ENCODE measurements at places on chromosomes 4 and X.
A peak's percentile ranks its signal among the peaks of the same experiment; 100 is the strongest.

GRCh38 chr4:184651899-184652298, 2.4 kb downstream of the PRIMPOL start:
- peak overlapping the region; percentile 66 for H3K4me3 ChIP-seq
- DNase-seq, result no peak
- H3K4me1 ChIP-seq, result peaks cover 31% of the 10 kb centered on the region
- H3K27me3 ChIP-seq, result no peaks in the 10 kb centered on the region
- no peak overlapping the region for H3K27ac ChIP-seq
- no peaks in the 10 kb centered on the region for H3K36me3 ChIP-seq

GRCh38 chrX:30627818-30628652, 25.2 kb upstream of the GK start:
- peaks cover 15% of the 10 kb centered on the region for H3K4me1 ChIP-seq
- H3K4me3 ChIP-seq, result no peak overlapping the region
- H3K27me3 ChIP-seq, result no peaks in the 10 kb centered on the region
- peak overlapping the region; percentile 19 for H3K27ac ChIP-seq
- no peak for DNase-seq

- H3K36me3 ChIP-seq, result peaks cover 4% of the 10 kb centered on the region
- no peaks in the 10 kb centered on the region for H3K27me3 ChIP-seq
- H3K27ac ChIP-seq, result no peak overlapping the region
These were observed 29.9 kb downstream of the TBL1X start for GRCh38 chrX:9494771-9495170.

DNA sequence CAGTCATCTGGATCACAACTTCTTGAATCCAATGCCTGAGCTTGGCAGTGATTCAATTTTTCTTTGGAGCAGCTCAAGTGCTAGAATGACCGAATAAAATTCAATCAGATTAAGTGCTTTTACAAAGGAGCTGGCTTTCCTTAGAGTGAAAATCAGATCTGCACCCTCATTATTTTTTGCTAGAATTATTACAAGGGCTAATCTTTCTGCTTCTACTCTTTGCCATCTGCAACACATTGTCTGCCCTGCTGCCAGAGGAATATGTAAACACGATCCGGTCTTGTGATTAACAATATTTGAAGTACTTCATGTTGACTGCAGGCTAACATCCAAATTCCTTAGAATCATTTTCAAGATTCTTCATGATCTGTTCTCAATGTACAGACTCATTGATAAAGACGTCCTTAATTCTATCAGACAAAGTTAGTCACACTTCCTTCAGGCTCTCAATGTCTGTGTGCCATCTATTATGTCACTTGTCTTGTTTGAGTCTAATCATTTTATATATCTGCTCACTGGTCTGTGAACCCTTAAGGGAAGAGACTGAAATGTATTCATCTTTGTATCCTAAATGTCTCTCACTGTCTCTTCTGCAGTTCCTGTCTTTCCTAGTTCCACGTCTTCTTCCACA, 531.2 kb downstream of the GALNTL6 start:
- peaks cover 2% of the 10 kb centered on the region for H3K36me3 ChIP-seq
- no peaks in the 10 kb centered on the region for H3K27me3 ChIP-seq
- no peaks in the 10 kb centered on the region for H3K4me1 ChIP-seq
- no peak overlapping the region for H3K27ac ChIP-seq

- peaks cover 3% of the 10 kb centered on the region for H3K36me3 ChIP-seq
- no peak overlapping the region for H3K27ac ChIP-seq
- H3K4me1 ChIP-seq, result peaks cover 3% of the 10 kb centered on the region
- H3K4me3 ChIP-seq, result no peak overlapping the region
- DNase-seq, result no peak
- no peaks in the 10 kb centered on the region for H3K27me3 ChIP-seq
These were observed 83.8 kb downstream of the STOX2 start for GRCh38 chr4:183988874-183989273.

DNA sequence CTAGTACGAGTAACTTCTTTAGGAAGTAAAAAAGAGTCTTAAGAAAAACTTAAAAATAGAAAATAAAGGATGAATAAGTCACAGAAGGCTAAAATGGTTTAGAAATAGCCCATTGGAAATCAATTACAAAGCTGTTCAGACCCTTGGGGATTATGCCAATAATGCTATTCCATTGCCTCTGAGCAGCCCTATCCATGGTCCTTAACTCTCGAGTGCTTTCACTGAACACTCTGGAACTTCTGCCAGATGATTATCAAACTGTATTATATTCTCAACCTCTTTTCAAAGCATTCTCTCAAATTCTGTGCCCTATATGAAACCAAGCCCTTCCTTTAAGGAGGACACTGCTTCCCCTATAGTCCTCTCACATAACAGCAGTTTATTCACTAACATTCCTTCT, 17.0 kb downstream of the SLC9B1 start:
- peaks cover 3% of the 10 kb centered on the region for H3K36me3 ChIP-seq
- no peaks in the 10 kb centered on the region for H3K4me1 ChIP-seq
- DNase-seq, result no peak
- H3K27ac ChIP-seq, result no peak overlapping the region

GRCh38 chrX:103453655-103454054, 65.6 kb downstream of the RAB40A start:
- no peak overlapping the region for H3K4me3 ChIP-seq
- peaks cover 29% of the 10 kb centered on the region for H3K36me3 ChIP-seq
- no peaks in the 10 kb centered on the region for H3K4me1 ChIP-seq
- DNase-seq, result no peak

DNA sequence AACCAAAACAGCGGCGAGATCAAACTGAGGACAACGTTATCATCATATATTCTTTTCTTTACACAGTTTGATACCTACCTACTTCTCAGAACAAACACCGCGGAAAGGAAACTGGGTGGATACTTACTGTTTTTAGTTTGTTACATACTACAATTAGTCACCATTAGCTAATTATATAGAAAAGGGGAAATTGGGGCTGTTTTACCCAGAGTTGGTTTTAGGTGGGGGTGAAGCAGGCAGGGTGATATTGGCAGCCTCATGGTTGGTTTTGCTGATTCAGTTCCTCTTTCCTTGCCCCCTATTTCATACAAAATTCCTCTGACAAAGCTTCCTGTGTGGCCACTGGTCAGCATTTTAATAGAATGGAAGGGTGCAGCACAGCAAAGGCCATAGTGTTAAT, 77.8 kb downstream of the SORBS2 start:
- H3K27ac ChIP-seq, result no peak overlapping the region
- peaks cover 9% of the 10 kb centered on the region for H3K36me3 ChIP-seq
- peaks cover 49% of the 10 kb centered on the region for H3K4me1 ChIP-seq
- DNase-seq, result no peak
- H3K4me3 ChIP-seq, result no peak overlapping the region
- no peaks in the 10 kb centered on the region for H3K27me3 ChIP-seq

- peaks cover 32% of the 10 kb centered on the region for H3K4me1 ChIP-seq
- no peak overlapping the region for H3K27ac ChIP-seq
- no peaks in the 10 kb centered on the region for H3K27me3 ChIP-seq
- no peak for DNase-seq
- no peak overlapping the region for H3K4me3 ChIP-seq
- peaks cover 6% of the 10 kb centered on the region for H3K36me3 ChIP-seq
These were observed 38.3 kb downstream of the NSG1 start for GRCh38 chr4:4425119-4425690.

DNA sequence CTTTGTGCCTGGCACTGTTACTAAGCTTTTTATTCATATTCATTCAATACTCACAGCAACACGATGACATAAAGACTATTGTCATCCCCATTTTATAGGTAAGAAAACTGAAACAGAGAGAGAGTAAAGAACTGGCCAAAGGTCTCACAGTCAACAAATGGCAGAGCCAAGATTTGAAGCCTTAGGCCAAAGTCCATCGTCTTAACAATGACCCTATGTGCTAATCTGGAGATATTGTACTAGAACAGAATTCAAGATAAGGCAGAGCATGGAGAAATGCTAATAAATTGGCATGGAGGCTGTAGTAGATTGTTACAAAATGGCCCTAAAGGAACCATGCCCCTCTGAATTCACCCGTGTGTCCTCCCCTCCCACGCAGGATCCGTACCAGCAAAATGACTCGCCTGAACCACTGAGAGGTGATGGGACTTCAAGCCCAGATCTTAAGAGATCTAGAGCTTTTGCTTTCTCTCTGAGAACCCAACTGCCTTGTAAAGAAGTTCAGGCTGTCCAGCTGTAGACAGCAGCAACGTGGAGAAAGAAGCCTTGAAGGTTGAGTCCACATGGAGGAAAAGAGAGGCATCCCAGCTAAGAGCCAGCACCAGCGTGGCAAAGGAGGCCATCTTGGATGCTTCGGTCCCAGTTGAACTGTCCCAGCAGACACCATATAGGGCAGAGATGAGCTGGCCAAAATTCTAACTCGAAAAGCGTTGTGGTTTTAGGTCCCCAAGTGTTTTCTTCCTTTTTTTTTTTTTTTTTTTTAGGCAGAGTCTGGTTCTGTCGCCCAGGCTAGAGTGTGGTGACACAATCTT, 52.8 kb upstream of the RBM47 start:
- DNase-seq, result no peak
- H3K4me3 ChIP-seq, result no peak overlapping the region
- no peaks in the 10 kb centered on the region for H3K27me3 ChIP-seq
- no peak overlapping the region for H3K27ac ChIP-seq
- no peaks in the 10 kb centered on the region for H3K4me1 ChIP-seq
- H3K36me3 ChIP-seq, result no peaks in the 10 kb centered on the region

DNA sequence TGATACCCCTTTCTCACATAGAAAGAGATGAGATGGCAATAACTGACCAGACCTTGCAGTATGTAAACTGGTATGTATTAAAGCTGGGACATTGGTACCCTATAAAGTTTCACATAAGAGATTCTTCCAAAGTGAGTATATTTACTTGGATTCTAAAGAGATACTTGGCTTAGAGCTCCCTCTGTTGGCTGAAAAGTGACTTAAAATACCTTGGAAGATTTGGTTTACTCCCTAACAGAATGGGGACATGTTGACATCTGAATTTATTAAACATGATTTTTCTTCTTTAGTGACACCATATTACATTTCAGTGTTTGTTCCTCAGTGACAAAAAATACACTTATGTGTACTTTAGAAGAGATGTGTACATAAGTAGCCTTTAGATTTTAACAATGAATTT, 47.9 kb upstream of the RGN start:
- H3K27me3 ChIP-seq, result no peaks in the 10 kb centered on the region
- H3K36me3 ChIP-seq, result peaks cover 6% of the 10 kb centered on the region
- H3K4me3 ChIP-seq, result no peak overlapping the region
- H3K4me1 ChIP-seq, result no peaks in the 10 kb centered on the region

DNA sequence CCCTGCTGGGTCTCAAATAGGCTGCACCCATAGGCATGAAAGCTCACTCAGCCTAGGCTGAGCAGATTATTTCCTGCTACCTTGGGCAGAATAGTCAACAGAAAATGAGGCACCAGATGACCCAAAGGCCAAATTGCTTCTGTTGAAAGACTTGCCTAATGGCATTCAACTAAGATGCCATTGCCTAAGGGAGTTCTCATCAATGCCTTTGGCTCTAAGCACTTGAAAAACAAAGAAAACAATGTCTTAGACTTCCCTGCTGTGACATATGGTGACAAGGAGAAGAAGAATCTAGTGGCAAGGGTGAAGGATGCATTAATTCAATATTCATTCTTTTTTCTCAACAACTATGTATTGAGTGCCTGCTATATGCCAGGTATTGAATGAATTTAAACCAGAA, 25.7 kb upstream of the PCDH19 start:
- DNase-seq, result no peak
- H3K4me3 ChIP-seq, result no peak overlapping the region
- peaks cover 10% of the 10 kb centered on the region for H3K27me3 ChIP-seq
- H3K36me3 ChIP-seq, result no peaks in the 10 kb centered on the region
- peaks cover 25% of the 10 kb centered on the region for H3K4me1 ChIP-seq

GRCh38 chrX:154015581-154016264, 4.0 kb downstream of the IRAK1 start:
- H3K27ac ChIP-seq, result no peak overlapping the region
- DNase-seq, result no peak
- H3K36me3 ChIP-seq, result peaks cover 3% of the 10 kb centered on the region
- H3K4me1 ChIP-seq, result peaks cover 15% of the 10 kb centered on the region
- H3K4me3 ChIP-seq, result peak overlapping the region; percentile 68
- H3K27me3 ChIP-seq, result peaks cover 5% of the 10 kb centered on the region

- H3K36me3 ChIP-seq, result no peaks in the 10 kb centered on the region
- H3K27me3 ChIP-seq, result no peaks in the 10 kb centered on the region
- peaks cover 3% of the 10 kb centered on the region for H3K4me1 ChIP-seq
- DNase-seq, result no peak
- no peak overlapping the region for H3K4me3 ChIP-seq
- no peak overlapping the region for H3K27ac ChIP-seq
These were observed 22.0 kb downstream of the ADH7 start for GRCh38 chr4:99413140-99413539.

DNA sequence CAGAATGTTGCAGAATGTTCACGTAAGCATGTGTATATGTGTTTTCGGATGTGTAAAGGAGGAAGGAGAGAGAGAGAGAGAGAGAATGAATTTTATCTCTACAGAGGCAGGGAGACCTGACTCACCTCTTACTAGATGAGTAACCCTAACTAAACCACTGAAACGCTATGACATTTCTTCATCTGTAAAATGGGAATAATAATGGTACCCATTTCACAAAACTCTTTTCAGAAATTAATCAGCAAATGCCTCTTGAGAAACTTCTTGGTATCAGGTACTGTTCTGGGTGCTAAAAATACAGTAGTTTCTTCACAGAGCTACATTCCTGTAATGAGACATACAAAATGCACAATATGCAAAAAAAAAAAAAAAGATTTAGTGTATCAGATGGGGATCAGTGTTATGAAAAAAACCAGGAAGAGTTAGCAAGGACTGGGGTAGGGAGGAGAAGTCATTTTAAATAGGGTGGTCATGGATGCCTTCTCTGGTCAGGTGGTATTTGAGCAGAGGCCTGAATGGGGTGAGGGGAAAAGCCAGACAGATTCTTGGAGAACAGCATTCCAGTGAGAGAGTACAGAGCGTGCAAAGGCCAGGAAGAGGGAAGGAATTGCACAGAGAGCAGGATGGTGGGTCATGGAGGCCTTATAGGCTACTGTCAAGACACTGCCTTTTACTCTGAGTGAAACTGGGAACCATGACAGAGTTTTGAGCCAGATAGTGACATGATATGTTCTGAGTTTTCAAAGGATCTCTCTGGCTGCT, 84.9 kb upstream of the SPANXB1 start:
- no peak overlapping the region for H3K4me3 ChIP-seq
- peaks cover 4% of the 10 kb centered on the region for H3K4me1 ChIP-seq
- no peak for DNase-seq
- no peaks in the 10 kb centered on the region for H3K27me3 ChIP-seq

GRCh38 chrX:15942307-15942706, 87.7 kb upstream of the AP1S2 start:
- no peaks in the 10 kb centered on the region for H3K36me3 ChIP-seq
- no peaks in the 10 kb centered on the region for H3K27me3 ChIP-seq
- H3K4me1 ChIP-seq, result peaks cover 8% of the 10 kb centered on the region
- no peak overlapping the region for H3K27ac ChIP-seq

All from neural crest cell (in vitro differentiated cells).